HT-29 (cell line): ENCODE measurements at places on chromosomes 1 and 21. TPM values are rescaled to one million over a fixed set of nuclear protein-coding genes. Genes with fewer than 3 reads are reported as not detected.

The SLC35D1 gene
- total RNA-seq, result 3.8 and 3.9 TPM in 2 replicates

The SLAMF7 gene
- not detected in 2 replicates for total RNA-seq

GRCh38 chr1:165560883-165561656 lies 17.3 kb downstream of the LRRC52 start:
- DNase-seq, result no peak

DNA sequence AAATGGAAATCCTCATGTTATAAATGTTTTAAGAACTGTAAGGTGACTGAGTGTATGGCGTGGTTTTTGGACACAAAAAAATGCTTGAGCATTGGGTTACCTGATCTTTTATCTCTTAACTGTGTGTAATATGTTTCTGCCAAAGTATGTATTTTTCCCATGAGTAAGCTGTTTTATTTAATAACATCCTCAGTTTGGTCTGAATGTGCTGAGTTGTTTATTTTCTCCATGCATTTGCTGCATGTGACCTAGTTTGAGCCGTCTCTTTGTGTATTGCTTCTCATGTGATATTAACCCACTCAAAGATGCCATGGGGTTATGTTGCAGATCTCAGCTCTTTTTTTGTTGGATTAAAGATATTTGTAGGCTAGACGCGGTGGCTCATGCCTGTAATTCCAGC lies 6.1 kb upstream of the LYPLA2 start:
- no peak for DNase-seq

- DNase-seq, result no peak
These were observed at the start of gene DYNLT5 for GRCh38 chr1:66752000-66752592. TSS of gene DYNLT5 (plus strand) at chr1:66752459. CDS start at chr1:66754659, 2,200 bp downstream.

- no peak for DNase-seq
These were observed 233.5 kb downstream of the MATN1 start for GRCh38 chr1:30489737-30490389.

DNA sequence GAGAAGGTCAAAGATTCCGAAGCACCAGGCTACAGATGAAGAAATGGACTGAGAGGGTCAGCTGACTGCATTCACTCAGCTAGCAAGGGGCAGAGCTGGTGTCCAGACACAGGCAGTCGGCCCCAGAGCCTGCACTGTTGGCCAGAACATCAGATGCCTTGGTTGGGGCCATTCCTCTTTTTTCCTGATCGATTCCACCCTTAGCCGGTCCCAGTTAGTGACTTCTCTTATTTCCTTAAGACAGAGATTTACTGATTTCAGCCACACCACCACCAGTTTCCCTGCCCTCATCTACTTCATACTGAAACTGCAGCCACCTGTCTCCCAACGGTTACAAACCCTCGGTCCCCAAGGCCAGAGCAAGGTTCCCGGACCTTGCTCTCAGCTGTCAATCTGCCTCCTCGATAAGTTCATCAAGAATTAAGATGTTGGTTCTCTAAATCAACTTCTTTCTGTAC lies 11.5 kb downstream of the CD58 start:
- no peak for DNase-seq

DNA sequence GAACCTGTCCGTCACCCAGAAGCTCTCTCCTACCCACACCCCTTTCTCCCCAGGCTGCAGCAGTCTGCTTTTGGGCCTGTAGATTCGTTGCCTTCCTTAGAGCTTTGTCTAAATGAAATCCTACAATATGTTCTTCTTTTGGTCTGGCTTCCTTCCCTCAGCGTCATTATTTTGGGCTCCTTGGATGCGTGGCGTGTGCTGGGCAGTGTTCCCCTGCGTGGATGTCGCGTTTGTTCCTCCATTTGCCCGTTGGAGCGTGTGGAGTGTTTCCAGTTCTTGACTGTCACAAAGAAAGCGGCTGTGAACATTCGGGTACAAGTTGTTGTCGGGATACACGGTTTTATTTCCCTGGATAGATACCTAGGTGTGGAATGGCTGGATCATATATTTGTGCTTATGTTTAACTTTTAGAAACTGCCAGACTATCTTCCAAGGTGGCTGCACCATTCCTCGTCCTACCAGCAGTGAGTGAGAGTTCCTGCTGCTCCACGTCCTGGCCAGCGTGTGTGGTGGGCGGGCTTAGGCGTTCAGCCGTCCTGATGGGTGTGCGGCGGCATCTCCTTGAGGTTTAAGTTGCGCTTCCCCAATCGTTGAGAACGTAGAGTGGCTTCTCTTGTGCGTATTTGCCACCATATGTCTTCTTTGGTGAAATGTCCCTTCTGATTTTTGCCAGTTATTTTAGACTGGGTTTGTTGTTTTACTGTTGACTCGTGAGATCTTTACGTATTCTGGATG lies 31.7 kb downstream of the SKI start:
- DNase-seq, result no peak
